Sigmoid colon (tissue), 7 donors: ENCODE measurements at places on chromosomes 13 and 19. TPM values are rescaled to one million over a fixed set of nuclear protein-coding genes. Genes with fewer than 3 reads are reported as not detected.

SLC25A41 gene
- total RNA-seq, result 1.4 TPM

ZNF253 gene
- 6.4 TPM for total RNA-seq

METTL21C gene
- not detected for total RNA-seq

POLR2I gene
- 118 TPM for total RNA-seq

RASAL3 gene
- 1.5 TPM for total RNA-seq

RXFP2 gene
- not detected for total RNA-seq

CALR3 gene
- total RNA-seq, result not detected

SHANK1 gene
- 1.1 TPM for total RNA-seq

FXYD1 gene
- total RNA-seq, result 107 TPM

FXYD7 gene
- total RNA-seq, result not detected

SYCN gene
- not detected for total RNA-seq

PABPC3 gene
- not detected for total RNA-seq
